ENCODE measurements at places on chromosomes 2 and 18. TPM values are rescaled to one million over a fixed set of nuclear protein-coding genes. Genes with fewer than 3 reads are reported as not detected.

The IL1RL1 gene
- 2.1 TPM for total RNA-seq

GRCh38 chr2:72148837-72149555, 1.3 kb upstream of the CYP26B1 start:
- DNase-seq, result peak; percentile 60

DNA sequence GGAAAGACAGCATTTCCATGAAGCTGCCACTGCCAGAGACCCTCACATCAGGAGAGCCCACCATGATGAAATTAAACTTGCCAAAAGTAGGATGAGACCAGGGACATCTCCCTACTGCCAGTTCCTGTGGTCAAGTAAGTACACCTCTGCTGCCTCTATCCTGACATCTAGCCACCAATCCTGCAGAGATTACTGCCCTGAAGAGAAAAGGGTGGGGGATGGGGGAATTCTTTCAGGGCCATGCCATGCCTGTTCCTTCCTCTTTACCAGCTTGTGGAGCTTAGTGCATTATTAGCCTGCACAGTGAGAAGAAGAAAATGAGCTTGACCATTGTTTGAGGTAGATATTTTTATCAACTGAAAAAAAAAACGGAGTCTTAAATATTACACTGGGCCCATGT, 397.2 kb upstream of the CDH2 start:
- no peak for DNase-seq

The C1QL2 gene
- not detected for total RNA-seq

The DPP4 gene
- total RNA-seq, result 25.5 TPM

DNA sequence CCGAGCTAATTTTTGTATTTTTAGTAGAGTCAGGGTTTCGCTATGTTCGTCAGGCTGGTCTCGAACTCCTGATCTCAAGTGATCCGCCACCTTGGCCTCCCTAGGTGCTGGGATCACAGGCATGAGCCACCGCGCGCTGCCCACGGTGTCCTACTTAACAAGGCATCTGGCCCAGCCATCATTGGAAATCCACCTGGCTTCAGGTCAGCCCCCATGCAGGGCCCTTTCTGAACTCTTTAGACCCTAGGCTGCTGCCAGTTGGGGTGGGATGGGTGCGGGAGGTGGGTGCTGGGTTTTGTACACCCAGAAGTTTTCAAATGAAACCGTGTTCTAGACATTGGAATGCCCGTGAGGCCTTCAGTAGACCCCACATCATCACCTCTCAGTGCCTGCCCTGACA, 26.6 kb upstream of the NT5DC4 start:
- no peak for DNase-seq

- no peak for DNase-seq
These were observed 93.0 kb downstream of the ANKRD44 start for GRCh38 chr2:197217541-197217940.

The SPC25 gene
- total RNA-seq, result 16.0 TPM

DNA sequence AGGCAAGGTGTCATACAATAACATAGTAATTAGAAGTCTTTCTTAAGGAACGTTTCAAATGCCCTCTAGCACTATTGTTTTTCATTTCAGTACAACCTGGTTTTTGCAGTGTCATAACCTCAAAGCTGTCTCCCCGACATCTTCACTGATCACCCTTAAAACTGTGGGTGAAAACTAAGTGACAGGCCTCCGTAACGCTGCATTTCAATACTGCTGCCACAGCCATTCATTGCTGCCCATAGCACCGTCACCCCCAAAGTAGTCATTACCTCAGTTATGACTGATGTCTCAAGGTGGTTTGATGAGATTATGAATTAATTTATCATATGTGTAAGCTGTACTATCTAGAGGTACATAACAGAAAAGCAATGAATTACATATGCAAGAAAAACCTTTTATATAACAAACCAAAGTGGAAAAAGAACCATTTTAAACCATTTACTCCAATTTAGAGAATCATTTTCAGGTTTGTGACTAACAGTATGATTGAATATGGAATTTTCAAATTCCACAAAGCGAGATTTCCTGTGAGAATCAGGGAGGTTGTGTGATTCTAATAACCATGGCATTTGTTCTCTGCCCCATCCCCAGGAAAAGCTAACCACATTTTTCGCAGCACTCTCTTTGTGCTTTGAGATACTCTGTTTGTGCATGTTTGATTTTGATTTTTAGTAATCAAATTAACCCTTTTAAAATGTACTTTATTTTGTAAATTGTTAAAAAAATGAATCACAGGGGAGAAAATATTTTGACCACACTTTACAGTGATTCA, 263.0 kb downstream of the PTGR3 start:
- no peak for DNase-seq

- peak; percentile 40 for DNase-seq
These were observed 37.9 kb downstream of the SLC38A11 start for GRCh38 chr2:164917296-164917903.

DNA sequence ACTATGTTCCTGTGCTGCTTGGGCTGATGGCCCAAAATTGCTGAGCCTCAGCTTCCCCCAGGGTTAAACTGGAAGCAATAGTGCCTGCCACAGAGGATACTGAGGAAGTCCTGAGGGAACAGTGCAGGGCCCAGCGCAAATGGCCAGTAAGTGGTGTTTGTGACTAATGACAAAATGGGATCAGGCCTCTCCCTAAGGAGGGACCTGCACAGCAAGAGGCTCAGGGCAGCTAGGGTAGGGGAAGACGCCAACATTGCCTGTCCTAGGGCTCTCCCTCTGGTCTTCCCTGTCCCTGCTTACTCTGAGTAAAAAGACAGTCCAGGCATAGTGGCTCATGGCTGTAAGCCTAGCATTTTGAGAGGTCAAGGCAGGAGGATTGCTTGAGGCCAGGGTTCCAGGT, 37.8 kb downstream of the INO80C start:
- DNase-seq, result no peak

GRCh38 chr2:176147210-176147799, 4.0 kb upstream of the HOXD4 start:
- DNase-seq, result no peak

DNA sequence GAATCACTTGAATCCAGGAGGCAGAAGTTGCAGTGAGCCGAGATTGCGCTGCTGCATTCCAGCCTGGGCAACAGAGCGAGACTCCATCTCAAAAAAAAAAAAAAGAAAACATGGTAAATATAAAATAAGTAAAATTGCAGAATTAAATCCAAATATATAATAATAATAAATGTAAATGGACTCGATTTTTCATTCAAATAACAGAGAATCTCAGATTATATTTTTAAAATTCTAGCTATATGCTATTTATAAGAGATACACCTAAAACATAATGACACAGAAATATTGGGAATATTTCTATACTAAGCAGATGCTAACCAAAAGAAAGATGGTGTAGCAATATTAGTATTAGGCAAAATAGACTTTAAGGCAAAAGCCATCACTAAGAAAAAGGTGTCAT, 15.1 kb upstream of the NEURL3 start:
- no peak for DNase-seq

- no peak for DNase-seq
These were observed 106.7 kb downstream of the ACKR3 start for GRCh38 chr2:236676136-236676873.

DNA sequence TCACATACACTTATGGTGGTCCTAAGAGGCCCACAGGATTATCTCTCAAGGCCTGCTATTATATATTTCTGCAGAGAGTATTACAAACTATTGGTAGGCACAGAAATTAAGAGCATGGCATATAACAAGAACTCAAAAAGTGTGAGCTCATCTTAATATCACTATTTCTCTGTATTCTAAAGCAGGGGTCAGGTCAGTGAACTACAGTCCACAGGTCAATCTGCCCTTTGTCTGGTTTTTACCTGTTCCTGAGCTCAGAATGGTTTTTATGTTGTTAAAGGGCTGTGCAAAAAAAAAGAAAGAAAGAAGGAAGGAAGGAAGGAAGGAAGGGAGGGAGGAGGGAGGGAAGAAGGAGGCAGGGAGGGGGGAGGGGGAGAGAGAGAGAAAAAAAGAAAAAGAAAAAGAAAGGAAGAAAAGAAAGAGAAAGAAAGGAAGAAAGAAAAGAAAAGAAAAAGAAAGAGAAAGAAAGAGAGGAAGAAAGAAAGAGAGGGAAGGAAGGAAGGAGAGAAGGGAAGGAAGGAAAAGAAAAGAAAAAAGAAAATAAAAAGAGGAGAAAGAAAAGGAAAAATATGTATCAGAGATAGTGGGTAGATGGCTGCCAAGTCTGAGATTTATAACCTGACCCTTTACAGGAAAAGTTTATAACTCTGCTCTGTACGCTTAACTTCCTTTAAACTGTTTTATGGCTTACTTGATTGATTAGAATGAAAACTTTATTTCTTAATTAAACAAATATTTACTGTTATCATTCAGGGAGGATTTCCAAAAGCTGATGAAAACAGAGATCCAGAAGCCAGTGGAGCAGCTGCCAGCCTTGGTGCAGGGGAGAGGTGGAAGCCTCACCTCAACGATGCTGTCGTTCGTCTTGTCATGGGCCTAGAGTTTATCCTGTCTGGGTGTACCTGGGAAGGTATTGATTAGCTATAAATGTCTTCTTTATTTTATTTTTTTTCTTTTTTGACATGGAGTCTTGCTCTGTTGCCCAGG, 11.2 kb upstream of the SCYGR1 start:
- no peak for DNase-seq

- DNase-seq, result no peak
These were observed 195.0 kb upstream of the MMADHC start for GRCh38 chr2:149782572-149782971.

GRCh38 chr2:28193630-28194403, 198.8 kb upstream of the FOSL2 start:
- no peak for DNase-seq

DNA sequence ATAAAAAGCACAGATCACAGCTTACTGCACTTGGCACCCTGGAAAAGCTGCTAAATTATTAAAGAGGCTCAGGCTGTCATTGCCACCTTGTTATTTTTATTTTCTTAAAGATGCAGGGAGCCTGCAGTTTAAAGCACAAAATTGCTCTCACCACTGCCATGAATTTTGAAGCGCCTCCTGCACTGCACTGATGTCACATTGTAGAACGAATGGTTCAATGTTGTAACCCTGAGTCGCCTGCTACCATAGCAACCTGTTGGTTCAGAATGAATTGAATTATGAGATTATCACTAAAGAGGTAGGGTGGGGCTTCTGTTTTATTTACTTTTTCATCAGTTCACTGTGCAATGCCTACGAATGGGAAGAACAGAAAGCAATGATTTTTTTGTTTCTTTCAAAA, 16.5 kb downstream of the SCG2 start:
- no peak for DNase-seq

The LINC00305 gene
- not detected for total RNA-seq

DNA sequence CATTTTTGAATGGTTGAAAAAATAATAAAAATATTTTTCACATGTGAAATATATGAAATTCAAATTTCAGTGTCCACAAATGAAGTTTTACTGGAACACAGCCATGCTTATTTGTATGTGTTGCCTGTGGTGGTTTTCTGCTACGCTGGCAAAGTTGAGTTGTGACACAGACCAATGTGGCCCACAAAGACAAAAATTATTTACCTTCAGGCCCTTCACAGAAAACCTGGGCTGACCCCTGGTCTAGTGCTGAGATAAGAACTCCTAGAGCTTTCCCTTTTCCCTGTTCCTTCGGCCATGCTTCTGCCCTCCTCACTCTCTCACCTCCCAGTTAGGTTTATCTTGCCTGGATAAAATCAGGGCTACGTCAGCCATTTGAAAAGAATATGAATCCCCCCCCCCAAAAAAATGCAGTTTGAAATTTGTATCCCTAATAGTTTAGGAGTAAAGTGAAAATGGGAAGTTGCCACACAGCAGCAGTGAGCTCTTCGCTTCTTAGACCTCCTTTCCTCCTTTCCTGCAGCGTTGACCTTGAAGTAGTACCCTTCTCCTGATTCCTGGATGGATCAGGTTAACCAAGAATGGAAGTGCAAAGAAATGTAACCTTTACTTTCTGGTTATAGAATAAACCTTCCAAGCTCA, 91.0 kb downstream of the LIMS1 start:
- DNase-seq, result no peak

The FZD7 gene
- total RNA-seq, result 2.3 TPM

GRCh38 chr18:56162311-56163265, 475.8 kb downstream of the TXNL1 start:
- no peak for DNase-seq

The RNF103 gene
- 41.0 TPM for total RNA-seq

- no peak for DNase-seq
These were observed 80.2 kb downstream of the PLEKHM3 start for GRCh38 chr2:207944979-207945600.

- DNase-seq, result no peak
These were observed 951.9 kb downstream of the TSN start for GRCh38 chr2:122707224-122707824.

GRCh38 chr2:127527001-127527804, 914 bp upstream of the IWS1 start:
- DNase-seq, result peak; percentile 52

The REG1B gene
- not detected for total RNA-seq

GRCh38 chr2:10079266-10079869, 843 bp downstream of the CYS1 start:
- no peak for DNase-seq

The GCG gene
- total RNA-seq, result 55.8 TPM

The PIEZO2 gene
- 0.79 TPM for total RNA-seq

The DCDC2C gene
- not detected for total RNA-seq

- DNase-seq, result no peak
These were observed 385.0 kb upstream of the KLHL29 start for GRCh38 chr2:22999951-23000350.

GRCh38 chr18:78595453-78595852, 384.2 kb upstream of the SALL3 start:
- no peak for DNase-seq

DNA sequence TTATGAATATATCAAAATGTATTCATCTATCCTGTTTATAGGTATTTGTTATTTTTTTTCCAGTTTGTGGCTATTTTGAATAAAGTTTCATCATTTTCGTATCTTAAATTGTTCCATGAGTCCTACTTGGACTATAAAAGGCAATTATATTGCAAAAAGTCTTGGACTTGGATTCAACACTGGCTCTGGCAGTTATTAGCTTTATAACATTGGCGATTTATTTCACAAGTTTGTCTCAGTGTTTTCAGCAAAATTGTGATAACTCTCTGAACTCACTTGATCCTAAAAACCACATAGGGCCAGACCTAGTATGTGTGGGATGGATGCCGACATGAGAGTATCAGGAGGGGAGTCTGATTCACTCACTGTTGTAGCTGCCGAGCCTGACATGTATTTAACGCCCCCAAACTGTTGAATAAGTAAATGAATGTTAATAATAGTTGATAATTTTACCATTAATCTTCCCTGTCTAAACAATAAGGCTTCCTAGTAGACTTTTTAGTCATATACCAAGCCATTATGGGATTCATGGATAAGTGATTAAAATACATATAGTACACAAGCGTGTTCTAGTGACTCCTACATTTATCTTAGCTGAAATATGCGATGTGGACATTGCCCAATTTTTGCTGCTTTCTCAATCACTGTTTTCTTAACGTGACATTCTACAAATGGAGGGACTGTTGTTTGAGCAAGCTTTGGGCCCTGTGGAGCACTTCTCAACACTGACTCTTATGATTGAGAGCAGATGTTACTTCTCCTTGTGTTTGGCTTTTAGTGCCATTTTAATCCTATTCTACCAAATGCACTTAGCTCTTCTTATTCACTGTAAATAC, 907.6 kb downstream of the EPHA4 start:
- DNase-seq, result no peak

GRCh38 chr2:217740756-217741155, 262.0 kb downstream of the TNS1 start:
- peak; percentile 10 for DNase-seq

All from colonic mucosa (tissue), 4 donors.